ENCODE measurements at places on chromosomes 12 and 14.

- DNase-seq = peak; percentile 51
These were observed 1.2 kb downstream of the KLHDC2 start for GRCh38 chr14:49769171-49769570.

DNA sequence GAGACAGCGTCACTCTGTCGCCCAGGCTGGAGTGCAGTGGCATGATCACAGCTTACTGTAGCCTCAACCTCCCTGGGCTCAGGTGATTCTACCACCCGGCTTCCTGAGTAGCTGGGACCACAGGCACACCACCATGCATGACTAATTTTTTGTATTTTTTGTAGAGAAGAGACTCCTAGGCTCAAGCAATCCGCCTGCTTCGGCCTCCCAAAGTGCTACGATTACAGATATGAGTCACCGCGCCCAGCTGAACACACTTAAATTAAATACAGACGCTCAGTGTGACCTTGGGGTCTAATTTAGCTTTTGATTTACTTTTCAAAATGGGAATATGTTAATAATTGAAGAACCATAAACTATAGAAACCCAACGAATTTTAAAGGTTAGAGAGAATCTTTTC is 77.2 kb downstream of the C2CD5 start:
- peak; percentile 73 for DNase-seq

- DNase-seq = no peak
These were observed 6.4 kb downstream of the GNS start for GRCh38 chr12:64752833-64753238.

- DNase-seq = no peak
These were observed 26.5 kb upstream of the PPP1R12A start for GRCh38 chr12:79961411-79961810.

DNA sequence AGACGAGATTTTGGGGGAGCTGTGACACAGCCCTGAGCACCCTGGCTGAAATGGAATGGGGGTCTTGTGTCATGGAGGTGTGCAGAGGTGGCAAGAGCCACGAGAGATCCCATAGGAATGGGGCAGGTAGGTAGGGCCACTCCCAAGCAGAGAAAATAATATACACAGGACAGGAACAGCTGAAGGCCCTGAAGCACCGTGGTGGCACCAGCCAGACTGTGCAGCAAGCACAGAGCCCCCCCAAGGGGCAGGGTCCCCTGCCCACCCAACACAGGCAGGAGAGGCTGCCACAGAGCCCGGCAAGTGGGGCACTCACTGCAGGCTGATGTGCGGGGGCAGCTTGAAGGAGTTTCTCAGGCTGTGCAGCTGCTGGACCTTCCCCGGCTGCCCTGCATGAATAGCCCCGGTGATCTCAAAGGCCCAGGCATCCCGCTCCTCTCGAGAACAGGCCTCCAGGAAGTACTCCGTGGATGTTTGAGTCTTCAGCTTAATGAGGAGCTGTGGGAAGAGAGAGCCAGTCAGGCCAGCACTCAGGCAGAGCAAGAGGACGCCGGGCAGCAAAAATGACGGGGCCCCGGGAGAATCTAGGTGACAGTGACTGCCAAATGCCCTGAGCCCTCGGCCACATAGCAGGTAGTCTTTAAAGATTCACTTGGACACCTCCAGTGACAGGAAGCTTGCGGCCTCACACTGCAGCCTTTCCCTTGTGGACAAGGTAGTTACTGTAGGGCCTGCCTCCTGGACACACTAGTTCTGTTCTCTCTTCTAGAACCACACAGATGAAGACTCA is 16.7 kb downstream of the PLEK2 start:
- no peak for DNase-seq

GRCh38 chr14:29861996-29862395 is 65.7 kb downstream of the PRKD1 start:
- DNase-seq = no peak

DNA sequence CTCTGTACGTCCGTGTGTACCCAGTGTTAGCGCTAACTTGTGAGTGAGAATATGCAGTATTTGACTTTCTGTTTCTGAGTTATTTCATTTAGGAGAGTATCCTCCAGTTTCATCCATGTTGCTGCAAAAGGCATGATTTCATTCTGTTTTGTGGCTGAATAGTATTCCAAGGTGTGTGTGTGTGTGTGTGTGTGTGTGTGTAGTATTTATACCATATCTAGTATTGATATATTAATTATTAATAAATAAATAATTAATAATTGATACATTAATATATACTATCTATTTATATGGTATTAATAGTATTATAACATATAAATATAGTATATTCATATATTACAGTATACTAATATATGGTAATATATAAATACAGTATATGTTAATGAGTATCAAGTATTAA is 101.8 kb upstream of the CCND2 start:
- DNase-seq = no peak

DNA sequence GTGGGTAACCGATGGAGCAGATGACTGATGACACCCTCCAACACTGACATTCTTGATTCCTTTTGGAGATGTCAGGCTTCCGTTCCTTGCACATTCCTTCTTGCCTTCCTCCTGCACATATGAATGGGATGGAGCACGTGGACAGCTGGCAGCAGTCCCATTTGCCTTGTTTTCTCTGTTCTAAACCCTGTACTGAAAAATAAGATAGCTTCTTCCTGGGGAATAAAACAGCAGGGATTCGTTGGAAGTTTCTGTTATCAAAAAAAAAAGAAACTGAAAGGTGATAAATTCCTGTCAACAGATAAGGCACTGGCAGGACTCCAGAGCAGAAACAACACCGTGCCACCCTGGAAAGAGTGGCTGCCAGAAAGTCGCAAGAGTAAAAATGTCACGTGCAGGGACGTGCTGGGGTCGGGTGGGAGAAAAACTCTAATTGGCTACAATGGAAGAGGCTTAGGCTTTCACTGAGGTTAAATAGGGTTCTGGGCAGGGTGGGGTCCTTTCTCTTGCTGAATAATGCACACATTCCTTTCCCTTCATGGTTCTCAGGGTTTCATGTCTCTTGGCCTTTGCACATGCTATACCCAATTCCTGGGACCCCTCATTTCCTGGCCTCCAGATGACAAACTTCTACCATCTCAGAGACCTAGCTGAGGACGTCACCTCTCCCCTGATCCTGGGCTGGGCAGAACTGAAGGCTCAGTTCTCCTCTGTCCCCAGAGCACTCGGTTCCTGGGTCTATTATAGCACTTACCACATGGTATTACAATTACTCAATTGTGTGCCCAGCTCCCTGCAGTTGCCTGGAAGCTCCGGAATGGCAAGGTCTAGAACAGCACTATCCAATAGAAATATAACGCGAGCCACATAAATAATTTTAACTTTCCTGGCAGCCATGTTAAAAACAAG is 7.0 kb upstream of the NUAK1 start:
- peak; percentile 50 for DNase-seq

- DNase-seq = no peak
These were observed 45.1 kb upstream of the VRK1 start for GRCh38 chr14:96752125-96752524.

DNA sequence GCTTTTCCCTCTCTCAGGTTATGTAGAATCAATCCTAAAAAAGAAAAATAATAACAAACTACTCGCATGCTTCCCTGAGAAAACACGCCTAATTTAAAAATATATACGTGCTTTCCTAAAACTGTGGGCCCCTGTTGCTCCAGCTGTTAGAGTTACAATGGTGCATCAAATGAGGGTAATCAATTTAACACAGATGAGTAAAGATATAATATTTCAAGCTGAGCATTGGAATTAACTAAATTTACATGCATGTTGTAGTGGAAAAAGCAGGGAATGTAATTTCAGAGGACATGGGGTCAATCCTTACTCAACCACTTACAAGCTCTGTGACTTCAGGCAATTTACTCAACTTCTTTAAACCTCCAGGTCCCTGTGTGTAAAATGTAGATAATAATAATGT is 22.4 kb upstream of the LGR5 start:
- DNase-seq = no peak

- peak; percentile 77 for DNase-seq
These were observed 1.5 kb downstream of the CIPC start for GRCh38 chr14:77099425-77100167.

DNA sequence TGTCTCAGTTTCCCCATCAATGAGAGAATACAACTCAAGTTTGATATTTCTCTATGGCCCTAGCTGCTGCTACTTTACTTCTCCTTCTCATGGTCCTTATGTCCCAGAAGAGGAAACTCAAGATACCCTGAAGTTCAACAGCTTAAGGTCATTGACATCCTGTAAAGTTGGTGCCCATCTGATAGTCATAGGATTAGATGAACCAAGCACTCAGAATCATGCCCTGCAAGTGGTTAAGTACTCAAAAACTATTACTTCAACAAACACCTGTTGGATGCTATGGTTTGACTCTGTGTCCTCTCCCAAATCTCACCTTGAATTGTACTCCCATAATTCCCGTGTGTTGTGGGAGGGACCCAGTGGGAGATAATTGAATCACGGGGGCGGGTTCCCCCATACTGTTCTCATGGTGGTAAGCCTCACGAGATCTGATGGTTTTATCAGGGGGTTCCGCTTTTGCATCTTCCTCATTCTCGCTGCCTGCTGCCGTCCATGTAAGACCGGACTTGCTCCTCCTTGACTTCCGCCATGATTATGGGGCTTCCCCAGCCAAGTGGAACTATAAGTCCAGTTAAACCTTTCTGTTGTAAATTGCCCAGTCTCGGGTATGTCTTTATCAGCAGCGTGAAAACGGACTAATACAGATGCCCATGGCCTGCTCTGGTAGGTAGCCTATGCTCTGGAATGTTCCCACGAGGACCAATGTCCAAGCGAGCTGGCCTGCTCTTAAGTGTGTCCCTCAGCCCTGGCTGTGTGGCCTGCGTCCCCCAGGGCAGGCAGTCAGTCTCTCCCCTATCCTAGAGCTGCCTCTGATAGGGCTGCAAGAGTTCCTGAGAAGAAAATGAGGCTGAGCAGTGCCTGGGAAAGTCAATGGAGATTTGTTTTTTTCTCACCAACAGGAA is 18.1 kb downstream of the CAMKK2 start:
- DNase-seq = no peak

DNA sequence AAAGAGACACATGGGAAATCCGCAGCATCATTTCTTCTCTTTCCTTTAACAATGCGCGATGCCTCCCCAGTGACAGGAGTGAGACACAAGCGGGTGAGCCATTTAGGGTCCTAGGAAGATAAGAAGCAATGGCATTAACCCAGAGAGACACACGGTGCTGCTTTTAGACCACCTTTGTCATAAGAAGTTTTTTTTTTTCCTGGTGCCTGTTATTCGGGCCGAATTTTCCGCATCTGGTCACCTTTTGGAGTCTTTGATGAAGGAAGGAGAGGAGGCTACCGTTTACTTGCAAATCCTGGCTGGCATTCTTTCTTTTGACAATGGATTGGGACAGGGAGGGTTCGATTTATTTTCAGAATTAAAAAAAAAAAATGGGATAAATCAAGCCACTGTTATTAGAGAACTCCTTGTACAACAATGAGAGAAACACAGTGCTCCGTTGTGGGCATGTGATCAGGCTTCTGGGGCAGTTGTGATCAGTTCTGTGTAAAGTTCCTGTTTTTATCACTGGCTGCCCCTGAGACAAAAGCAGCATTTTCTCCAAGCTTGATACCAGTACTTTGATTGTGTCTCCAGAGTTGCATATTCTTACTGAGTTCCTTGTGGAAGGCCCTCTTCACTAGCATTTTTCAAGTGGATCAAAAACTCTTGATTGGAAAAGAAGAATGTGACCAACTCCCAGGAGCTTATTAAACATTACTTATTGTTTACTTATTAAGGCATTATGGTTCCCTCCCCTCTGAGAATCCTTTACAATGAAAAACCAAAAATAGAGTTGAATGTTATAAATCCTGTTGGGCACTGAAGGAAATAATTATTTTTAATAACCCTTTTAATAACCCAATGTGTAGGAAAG is 1.1 kb downstream of the DIP2B start:
- DNase-seq = no peak

GRCh38 chr12:57027805-57028153 is 11.4 kb upstream of the TAC3 start:
- no peak for DNase-seq

GRCh38 chr14:24952851-24953666 is 96.9 kb downstream of the STXBP6 start:
- DNase-seq = no peak

DNA sequence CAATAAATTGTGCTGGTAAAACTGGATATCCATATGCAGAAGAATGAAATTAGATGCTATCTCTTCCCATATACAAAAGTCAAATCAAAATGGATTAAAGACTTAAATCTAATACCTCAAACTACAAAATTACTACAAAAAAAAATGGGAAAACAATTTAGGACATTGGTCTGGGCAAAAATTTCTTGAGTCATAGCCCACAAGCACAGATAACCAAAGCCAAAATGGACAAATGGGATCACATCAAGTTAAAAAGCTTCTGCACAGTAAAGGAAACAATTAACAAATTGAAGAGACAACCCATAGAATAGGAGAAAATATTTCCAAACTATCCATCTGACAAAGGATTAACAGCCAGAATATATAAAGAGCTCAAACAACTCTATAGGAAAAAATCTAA is 264.6 kb downstream of the NUAK1 start:
- no peak for DNase-seq

GRCh38 chr14:32366256-32366879 is 37.3 kb downstream of the AKAP6 start:
- DNase-seq = peak; percentile 64

- DNase-seq = no peak
These were observed 93.1 kb downstream of the RMST start for GRCh38 chr12:97555547-97556187.

DNA sequence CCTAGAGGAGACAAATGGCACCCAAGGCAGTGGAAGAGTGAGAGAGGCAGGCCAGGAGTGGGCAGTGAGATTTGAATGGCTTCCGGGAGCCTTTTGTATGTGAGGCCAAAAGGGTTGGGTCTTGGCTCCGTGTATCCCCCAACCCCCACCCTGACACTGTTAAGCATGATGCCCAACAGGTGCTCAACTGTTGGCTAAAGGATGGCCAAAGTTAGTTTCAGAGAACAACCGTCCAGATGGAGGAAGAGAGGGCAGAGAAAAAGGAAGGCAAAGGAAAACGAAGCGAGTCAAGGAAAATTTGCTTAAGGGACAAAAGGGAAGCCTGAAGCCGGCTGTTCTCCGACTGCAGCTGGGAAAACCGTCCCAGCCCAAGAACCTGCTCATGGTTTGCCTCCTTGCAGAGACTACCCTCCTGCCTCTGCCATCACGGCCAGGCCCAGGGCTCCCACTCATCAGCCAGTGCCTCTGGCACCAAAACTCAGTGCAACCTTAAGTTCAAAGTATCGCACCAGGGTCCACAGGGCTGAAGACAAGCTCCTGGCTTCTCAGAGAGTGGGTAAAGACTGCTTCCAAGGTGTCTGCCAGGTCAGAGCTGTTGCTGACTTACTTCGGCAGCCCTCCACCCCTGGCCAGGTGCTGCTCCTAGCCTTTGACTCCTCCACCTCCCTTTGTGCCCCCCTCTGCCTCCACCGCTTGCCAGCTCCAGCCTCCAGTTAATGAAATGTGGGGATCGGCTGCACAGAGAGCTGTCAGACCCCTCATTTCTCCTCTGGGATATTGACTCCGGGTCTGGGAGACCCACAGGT is 4.2 kb upstream of the C1QL4 start:
- DNase-seq = no peak

GRCh38 chr14:84857571-84857970 is 672.4 kb upstream of the FLRT2 start:
- DNase-seq = no peak

DNA sequence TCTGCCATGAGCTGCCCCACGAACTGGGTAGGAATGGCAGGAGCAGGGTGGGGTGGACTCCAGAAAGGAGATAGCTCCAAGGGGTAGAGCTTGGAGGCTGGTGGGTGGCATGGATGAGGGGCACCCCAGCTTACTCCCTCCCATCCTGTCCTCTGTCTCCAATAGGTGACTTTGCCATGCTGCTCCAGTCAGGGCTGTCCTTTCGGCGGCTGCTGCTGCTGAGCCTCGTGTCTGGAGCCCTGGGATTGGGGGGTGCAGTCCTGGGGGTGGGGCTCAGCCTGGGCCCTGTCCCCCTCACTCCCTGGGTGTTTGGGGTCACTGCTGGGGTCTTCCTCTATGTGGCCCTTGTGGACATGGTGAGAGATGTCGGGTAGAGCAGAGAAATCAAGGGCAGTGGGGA is 7.1 kb downstream of the SLC39A5 start:
- DNase-seq = no peak

Measured in fibroblast of skin of abdomen (primary cell).